ENCODE measurements at places on chromosomes 2 and 18.

- DNase-seq, result no peak
These were observed 94.4 kb upstream of the TSPYL6 start for GRCh38 chr2:54350426-54350825.

DNA sequence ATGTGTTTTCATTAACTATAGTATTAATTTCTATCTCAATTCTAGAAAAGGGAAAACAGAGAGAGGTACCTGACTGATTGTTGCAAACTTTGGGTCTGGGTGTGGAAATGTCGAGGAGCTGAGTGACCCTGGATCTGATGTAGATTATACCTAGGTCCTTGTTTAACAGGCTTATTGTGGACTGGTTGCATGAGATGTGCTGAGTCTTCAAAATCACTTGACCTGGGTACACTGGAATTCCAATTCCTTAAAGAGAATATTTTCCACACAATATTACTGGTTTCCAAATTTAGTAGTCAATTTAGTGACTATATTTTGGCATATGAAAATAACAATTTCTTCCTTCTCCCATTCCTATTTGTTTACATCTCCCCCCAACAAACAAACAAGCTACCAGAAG, 13.6 kb downstream of the DUSP11 start:
- DNase-seq, result no peak

DNA sequence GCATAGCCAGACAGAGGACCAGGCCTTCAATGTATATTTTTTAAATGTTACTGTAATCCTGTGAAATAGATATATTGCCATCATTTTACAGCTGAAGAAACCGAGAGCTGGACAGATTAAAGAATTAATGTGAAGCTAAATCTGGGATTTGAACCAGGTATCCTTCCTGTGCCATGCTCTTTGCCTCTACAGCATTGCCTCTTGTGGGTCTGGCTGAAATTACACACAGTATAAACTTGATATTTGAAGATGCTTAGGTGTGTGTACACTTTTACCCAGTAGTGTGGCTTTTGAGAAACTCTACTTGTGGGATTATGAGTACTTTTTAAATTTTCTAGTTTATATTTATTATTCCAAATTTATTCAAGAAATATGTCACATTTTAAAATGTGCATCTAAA, 264.5 kb downstream of the CNTNAP5 start:
- DNase-seq, result no peak

- no peak for DNase-seq
These were observed 6.7 kb downstream of the GBX2 start for GRCh38 chr2:236161531-236161930.

GRCh38 chr18:58544179-58544578, 84.7 kb downstream of the ALPK2 start:
- no peak for DNase-seq

DNA sequence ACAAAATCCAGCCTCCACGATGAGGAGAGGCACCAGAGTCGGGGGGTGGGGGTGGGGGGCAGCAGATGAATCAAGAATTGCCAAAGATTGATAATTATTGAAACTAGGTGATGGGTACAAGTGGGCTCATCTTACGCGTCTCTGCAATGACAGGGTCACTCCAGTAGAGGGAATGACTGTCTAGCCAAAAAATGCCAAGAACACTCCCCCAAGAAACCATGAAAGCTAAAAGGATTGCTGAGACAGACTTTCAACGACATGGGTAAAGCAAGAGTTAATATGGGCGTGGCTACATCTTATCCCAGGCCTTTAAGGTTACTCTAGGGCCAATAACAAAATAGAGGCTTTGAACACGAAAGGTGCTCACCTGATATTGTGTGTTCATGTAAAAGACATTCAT, 86.5 kb downstream of the STK39 start:
- DNase-seq, result no peak

DNA sequence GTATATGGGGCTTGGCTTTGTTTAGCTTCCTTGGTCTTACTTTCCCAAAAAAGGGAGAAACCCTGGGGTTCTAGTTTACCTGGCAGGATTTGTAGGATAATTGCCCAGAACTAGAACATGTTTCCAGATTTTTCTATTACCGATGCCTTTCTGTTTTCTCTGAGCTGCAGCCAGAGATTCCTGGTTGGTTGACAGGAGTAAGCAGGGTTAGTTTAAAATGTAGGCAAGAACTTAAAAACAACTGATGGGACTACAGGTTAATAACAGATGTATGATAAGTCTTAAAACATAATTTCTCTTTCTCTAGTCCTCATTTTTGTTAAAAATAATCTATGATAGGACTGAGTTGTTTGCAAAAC, 38.9 kb upstream of the GMCL1 start:
- no peak for DNase-seq

Measured in adipocyte (in vitro differentiated cells).